ENCODE measurements at places on chromosomes 11 and 22. TPM values are rescaled to one million over a fixed set of nuclear protein-coding genes. Genes with fewer than 3 reads are reported as not detected.
A peak's percentile ranks its signal among the peaks of the same experiment; 100 is the strongest.

SCGB1C1 gene
- total RNA-seq, result not detected

DRAP1 gene
- 52.3 TPM for total RNA-seq

P2RY6 gene
- 0.29 TPM for total RNA-seq

TMPRSS4 gene
- not detected for total RNA-seq

AMPD3 gene
- 0.31 TPM for total RNA-seq

UPK2 gene
- not detected for total RNA-seq

OR51E2 gene
- total RNA-seq, result not detected

C22orf31 gene
- total RNA-seq, result not detected

PACS1 gene
- 7.6 TPM for total RNA-seq

OR9G1 gene
- not detected for total RNA-seq

SOX6 gene
- 11.1 TPM for total RNA-seq

PATE2 gene
- total RNA-seq, result not detected

SMC1B gene
- not detected for total RNA-seq

MRGPRX3 gene
- not detected for total RNA-seq

KCNJ1 gene
- not detected for total RNA-seq

MUC5AC gene
- not detected for total RNA-seq

MPPED2 gene
- total RNA-seq, result not detected

DNA sequence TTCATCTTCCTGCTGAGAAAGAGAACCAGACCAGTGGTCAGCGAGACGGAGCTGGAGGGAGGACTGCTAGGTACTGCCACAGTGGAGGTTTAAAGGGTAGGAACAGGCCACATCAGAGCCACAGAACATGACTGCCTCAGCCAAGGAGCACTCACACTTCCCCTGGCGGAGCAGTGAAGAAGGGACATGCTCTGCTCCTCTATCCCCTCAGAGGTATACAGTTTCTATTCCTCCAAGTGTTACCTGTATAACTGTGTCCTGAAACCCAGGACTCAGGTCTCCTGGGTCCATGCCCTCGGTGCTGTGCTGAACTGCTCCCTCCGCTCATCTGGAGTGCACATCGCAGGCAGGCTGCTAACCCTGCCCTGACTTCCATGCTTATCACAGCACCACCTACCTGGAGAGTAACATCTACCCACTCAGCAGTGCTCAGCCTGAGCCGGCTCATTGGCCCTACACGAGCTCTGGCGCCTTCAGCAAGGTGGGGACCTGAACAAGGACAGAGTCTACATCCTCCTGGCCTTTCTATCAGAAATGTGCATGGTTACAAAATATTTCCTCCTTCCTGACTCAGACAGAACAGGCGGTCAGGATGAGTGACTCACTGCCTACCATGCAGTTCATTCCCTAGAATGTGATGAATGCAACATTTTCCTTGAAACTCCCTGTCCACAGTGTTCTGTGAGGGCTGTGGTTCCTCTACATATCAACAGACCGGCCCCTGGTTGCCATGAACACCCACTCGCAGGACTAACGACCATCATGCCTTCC is 52.9 kb downstream of the C11orf58 start:
- H3K36me3 ChIP-seq, result peaks cover 38% of the 10 kb centered on the region
- H3K4me3 ChIP-seq, result no peak overlapping the region
- peak; percentile 24 for DNase-seq
- H3K27me3 ChIP-seq, result no peaks in the 10 kb centered on the region
- H3K4me1 ChIP-seq, result peaks cover 24% of the 10 kb centered on the region
- no peak overlapping the region for H3K27ac ChIP-seq

GRCh38 chr11:80317612-80318011 is 876.8 kb upstream of the TENM4 start:
- no peak overlapping the region for H3K27ac ChIP-seq
- H3K27me3 ChIP-seq, result no peaks in the 10 kb centered on the region
- no peaks in the 10 kb centered on the region for H3K4me1 ChIP-seq
- H3K4me3 ChIP-seq, result no peak overlapping the region
- DNase-seq, result no peak

GRCh38 chr22:21802673-21803072 is 64.8 kb downstream of the MAPK1 start:
- H3K27me3 ChIP-seq, result no peaks in the 10 kb centered on the region
- no peak for DNase-seq
- H3K4me1 ChIP-seq, result no peaks in the 10 kb centered on the region
- no peak overlapping the region for H3K4me3 ChIP-seq
- no peak overlapping the region for H3K27ac ChIP-seq
- H3K36me3 ChIP-seq, result peaks cover 23% of the 10 kb centered on the region

DNA sequence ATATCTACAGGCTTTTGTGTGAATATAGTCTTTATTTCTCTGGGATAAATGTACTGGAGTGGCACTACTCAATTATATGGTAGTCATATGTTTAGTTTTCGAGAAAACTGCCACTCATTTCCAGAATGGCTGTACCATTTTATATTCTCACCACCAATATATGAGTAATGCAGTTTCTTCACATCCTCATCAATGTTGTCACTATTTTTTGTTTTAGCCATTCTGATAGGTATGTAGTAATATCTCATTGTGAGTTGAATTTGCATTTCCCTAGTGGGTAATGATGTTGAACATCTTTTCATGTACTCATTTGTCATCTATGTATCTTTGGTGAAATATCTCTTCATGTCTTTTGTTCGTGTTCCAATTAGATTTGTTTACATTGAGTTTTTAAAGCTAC is 18.0 kb downstream of the ACRV1 start:
- DNase-seq, result no peak
- H3K27ac ChIP-seq, result no peak overlapping the region
- no peaks in the 10 kb centered on the region for H3K4me1 ChIP-seq
- H3K36me3 ChIP-seq, result 0 out of 2 replicates have a peak, but pooled peaks cover 1% of the 10 kb centered on the region

GRCh38 chr22:19352766-19353165 is 61.2 kb upstream of the CLTCL1 start:
- H3K27ac ChIP-seq, result no peak overlapping the region
- H3K4me3 ChIP-seq, result no peak overlapping the region
- H3K36me3 ChIP-seq, result peaks cover 38% of the 10 kb centered on the region
- DNase-seq, result no peak

DNA sequence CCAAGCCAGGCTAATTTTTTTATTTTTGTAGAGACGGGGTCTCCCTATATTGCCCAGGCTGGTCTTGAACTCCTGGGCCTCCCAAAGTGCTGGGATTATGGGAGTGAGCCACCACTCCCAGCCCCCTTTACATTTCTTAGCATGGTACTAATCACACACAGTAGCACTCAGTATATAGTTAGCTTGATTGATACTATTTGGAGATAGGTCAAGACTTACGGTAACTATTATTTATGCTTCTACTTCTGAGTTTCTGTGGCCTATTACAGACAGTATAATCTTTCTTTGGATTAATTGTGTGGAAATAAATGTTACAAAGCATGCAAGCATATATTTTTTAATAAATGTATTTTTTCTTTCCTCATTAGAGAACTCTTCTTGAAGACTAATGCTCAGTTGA is 192.2 kb downstream of the UVRAG start:
- H3K27me3 ChIP-seq, result no peaks in the 10 kb centered on the region
- no peaks in the 10 kb centered on the region for H3K4me1 ChIP-seq
- H3K4me3 ChIP-seq, result no peak overlapping the region
- no peak for DNase-seq
- H3K27ac ChIP-seq, result no peak overlapping the region

DNA sequence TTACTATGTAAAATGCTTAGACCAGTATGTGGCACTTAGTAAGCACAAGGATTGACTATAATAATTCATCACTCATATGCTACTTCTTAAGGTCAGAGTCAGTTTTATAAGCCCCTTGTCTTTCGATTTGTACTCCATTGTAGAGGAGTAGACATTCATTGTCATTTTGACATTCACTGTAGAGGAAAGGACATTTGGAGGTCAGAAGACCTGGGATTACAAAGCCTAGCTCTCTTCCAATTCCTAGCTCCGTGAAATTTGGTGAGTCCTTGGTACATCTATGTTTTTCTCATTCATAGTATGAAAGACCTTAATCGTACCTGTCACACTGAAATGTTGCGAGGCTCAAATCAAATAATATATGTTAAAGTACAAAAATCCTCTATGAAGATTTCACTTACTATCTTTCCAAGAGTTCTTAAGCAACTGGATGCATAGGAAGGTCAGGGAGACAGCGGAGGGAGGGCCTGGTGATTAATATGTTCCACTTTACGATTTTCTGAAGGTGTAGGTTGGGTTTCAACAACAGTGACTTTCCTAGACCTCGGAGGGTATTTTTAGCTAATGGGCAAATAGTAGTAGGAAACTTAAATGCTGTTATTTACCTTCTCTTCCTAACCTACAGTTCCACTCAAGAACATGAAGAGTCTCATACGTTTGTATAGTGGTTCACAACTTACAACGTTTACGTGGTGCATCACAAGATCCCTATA is 1.4 kb upstream of the EMSY start:
- peak overlapping the region; percentile 92 for H3K27ac ChIP-seq
- H3K4me1 ChIP-seq, result peaks cover 23% of the 10 kb centered on the region
- H3K27me3 ChIP-seq, result no peaks in the 10 kb centered on the region
- DNase-seq, result no peak
- H3K36me3 ChIP-seq, result 0 out of 2 replicates have a peak, but pooled peaks cover under 1% of the 10 kb centered on the region

- no peaks in the 10 kb centered on the region for H3K36me3 ChIP-seq
- no peak for DNase-seq
- no peak overlapping the region for H3K27ac ChIP-seq
Measured at GRCh38 chr22:34427841-34428240, 507.6 kb upstream of the LARGE1 start.

GRCh38 chr11:86548271-86548917 is 124.0 kb downstream of the ME3 start:
- no peak overlapping the region for H3K27ac ChIP-seq
- H3K4me3 ChIP-seq, result no peak overlapping the region
- DNase-seq, result no peak
- H3K36me3 ChIP-seq, result no peaks in the 10 kb centered on the region
- peaks cover 17% of the 10 kb centered on the region for H3K4me1 ChIP-seq

GRCh38 chr11:79768343-79768742 is 327.5 kb upstream of the TENM4 start:
- no peak overlapping the region for H3K27ac ChIP-seq
- H3K4me1 ChIP-seq, result no peaks in the 10 kb centered on the region
- H3K27me3 ChIP-seq, result no peaks in the 10 kb centered on the region
- no peak overlapping the region for H3K4me3 ChIP-seq

DNA sequence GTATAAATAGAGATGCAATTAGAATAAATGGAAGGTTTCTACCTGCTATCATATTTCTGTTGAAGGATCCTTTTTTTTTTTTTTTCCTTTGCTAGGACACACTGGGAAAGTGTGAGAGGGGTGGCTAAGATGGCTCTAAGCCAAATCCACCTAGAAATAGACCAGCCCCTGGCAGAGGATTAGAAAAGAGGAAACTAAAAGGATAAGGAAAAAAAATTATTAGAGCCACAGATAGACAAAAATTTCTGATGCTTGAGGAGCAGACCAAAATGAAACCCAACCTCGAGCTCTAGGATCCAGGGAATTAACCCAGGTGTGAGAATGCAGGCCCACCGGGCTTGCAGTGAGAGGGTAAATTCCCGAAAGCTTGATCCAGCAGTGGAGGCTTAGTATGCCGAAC is 262.3 kb downstream of the CADM1 start:
- peaks cover 10% of the 10 kb centered on the region for H3K4me1 ChIP-seq
- no peak overlapping the region for H3K4me3 ChIP-seq
- H3K36me3 ChIP-seq, result peaks cover 5% of the 10 kb centered on the region
- no peak for DNase-seq
- no peak overlapping the region for H3K27ac ChIP-seq

DNA sequence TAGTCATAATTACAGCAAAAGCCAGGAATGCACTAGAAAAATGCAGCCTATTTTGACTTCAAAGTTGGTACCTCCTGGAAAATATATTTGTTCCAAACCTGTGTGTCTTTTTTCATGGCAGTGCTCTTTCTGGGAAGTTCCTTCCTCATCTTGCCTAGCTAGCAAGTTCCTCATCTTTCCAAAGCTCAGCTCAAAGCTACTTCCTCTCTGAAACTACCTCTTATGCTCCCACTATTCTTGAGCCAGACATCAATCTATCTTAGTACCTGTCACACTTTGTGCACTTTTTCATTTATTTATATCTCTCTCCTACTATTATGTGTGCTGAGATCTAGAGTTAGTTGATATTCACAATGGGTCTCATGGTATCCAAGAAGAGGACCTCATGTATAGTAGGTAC is 191.6 kb upstream of the CCDC90B start:
- no peaks in the 10 kb centered on the region for H3K4me1 ChIP-seq
- H3K4me3 ChIP-seq, result no peak overlapping the region
- H3K27me3 ChIP-seq, result no peaks in the 10 kb centered on the region
- DNase-seq, result no peak
- no peak overlapping the region for H3K27ac ChIP-seq
- H3K36me3 ChIP-seq, result no peaks in the 10 kb centered on the region

DNA sequence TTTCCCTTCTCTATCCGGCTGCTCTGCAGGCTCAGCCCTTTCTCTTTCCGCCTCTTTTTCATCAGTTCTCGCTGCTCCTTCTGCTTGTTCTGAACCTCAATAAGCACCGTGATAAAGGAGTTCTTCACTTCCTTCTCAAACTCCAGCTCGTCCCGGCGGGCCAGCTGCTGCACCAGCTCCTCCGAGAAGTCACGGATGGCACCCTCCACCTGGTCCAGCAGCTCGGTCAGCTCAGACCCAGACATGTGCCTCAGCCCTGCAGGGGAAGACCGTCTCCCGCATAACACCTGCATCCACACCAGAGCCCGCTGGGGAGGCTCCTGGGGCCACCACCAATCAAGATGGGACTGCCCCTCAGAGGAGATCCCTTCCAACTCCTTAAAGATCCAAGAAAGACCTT is 40.2 kb downstream of the FEZ1 start:
- no peak for DNase-seq
- H3K27me3 ChIP-seq, result peaks cover 3% of the 10 kb centered on the region
- H3K4me3 ChIP-seq, result no peak overlapping the region

GRCh38 chr11:79670882-79671281 is 230.1 kb upstream of the TENM4 start:
- no peaks in the 10 kb centered on the region for H3K27me3 ChIP-seq
- H3K4me1 ChIP-seq, result no peaks in the 10 kb centered on the region
- H3K36me3 ChIP-seq, result no peaks in the 10 kb centered on the region
- DNase-seq, result no peak

DNA sequence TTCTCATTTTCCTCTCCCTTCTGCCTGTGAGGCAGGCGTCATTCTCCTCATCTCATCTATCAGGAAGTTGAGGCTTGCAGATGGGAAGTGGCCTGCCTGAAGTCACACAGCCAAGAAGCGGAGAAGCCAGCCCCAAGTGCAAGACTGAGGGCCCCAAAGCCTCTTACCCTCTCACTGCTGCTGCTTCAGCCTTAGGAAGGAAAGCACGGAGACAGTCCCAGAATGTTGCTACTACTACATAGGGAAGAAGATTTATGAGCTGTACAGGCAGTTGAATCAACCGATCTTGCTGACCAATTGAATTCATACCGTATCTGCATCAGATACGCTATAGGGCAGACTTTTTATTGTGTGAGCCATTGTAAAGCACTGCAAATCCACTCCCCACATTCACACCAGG is 89.0 kb downstream of the CWC15 start:
- H3K27ac ChIP-seq, result no peak overlapping the region
- no peak for DNase-seq
- no peaks in the 10 kb centered on the region for H3K36me3 ChIP-seq
- no peaks in the 10 kb centered on the region for H3K27me3 ChIP-seq

GRCh38 chr11:96015906-96016565 is 92.1 kb upstream of the MTMR2 start:
- no peak overlapping the region for H3K4me3 ChIP-seq
- peaks cover 1% of the 10 kb centered on the region for H3K36me3 ChIP-seq
- peaks cover 87% of the 10 kb centered on the region for H3K4me1 ChIP-seq
- no peaks in the 10 kb centered on the region for H3K27me3 ChIP-seq

- H3K27me3 ChIP-seq, result no peaks in the 10 kb centered on the region
- no peak for DNase-seq
- peak overlapping the region; percentile 87 for H3K4me3 ChIP-seq
- peaks cover 16% of the 10 kb centered on the region for H3K36me3 ChIP-seq
- peaks cover 69% of the 10 kb centered on the region for H3K4me1 ChIP-seq
Measured at GRCh38 chr11:71251151-71251721, 1.1 kb downstream of the SHANK2 start.

GRCh38 chr22:21860491-21861039 is 6.9 kb downstream of the MAPK1 start:
- peaks cover 96% of the 10 kb centered on the region for H3K4me1 ChIP-seq
- no peaks in the 10 kb centered on the region for H3K27me3 ChIP-seq
- DNase-seq, result no peak
- no peak overlapping the region for H3K27ac ChIP-seq
- no peak overlapping the region for H3K4me3 ChIP-seq

Measured in HepG2 (cell line).